Fibroblast of skin of left quadriceps (primary cell): ENCODE measurements at places on chromosomes 1 and 21.

DNA sequence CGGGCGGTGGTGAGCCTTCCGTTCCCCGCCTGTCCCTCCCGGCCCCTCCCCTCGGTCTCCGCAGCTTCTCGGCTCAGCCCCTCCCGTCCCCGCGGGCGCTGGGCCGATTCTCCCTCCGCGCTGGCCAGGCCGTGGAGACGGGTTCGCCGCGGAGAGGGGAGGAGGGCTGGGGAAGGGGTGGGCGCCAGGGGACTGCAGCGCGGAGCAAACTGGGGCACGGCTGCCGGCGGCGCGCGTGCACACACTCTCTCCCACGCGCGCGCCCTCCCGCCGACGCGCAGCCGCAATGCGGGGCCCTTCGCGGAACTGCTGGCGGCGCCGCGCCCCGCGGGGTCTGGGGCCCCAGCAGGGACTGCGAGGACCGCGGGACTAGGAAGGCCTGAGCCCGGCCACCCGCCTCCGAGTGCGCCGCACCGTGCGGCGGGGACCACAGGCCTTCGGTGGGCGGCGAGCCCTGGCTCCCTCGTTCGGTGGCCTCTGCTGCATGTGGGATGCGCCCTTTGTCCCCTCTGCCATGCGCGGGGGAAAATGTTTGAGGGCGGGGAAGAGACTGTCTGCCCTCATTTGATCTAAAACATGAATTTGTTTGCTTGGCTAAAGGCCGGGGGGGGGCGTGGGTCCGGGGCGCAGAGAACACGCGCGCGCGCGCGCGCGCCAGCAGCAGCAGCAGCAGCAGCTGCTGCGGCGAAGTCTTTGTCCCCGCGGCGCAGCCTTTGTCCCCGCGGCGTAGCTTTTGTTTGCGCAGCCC, 90.7 kb upstream of the VAMP3 start:
- peak; percentile 26 for DNase-seq

GRCh38 chr1:235885655-235886262, 19.1 kb upstream of the LYST start:
- DNase-seq, result no peak

DNA sequence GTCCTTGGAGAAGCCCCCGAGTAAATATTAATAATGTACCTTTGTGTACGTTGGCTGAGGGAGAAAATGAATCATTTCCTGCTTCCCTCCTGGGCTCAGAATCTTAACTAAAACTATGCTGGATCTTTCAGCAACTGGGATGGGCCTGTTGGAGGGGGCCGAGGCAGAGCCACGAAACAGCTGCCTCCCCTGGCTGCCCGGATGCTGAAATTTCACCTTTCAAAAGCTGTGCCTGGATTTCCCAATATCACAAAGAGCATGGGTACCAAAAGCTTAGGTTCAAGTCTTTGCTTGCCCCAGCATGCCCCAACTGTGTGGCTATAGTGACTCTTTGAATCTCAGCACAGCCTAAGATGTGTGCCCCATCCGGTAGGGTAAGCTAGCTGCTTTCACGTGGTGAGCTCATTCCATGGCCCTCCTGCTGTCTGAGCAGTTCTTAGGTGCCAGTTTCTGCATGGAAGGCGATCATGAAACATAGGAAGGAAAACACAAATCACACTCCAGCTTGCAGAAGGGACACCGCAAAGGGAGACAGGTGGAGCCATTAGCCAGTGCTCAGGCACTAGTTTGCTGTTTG, 473.5 kb downstream of the PTPRU start:
- DNase-seq, result peak; percentile 54

- peak; percentile 77 for DNase-seq
These were observed 900.8 kb downstream of the TTLL7 start for GRCh38 chr1:83098131-83098530.

DNA sequence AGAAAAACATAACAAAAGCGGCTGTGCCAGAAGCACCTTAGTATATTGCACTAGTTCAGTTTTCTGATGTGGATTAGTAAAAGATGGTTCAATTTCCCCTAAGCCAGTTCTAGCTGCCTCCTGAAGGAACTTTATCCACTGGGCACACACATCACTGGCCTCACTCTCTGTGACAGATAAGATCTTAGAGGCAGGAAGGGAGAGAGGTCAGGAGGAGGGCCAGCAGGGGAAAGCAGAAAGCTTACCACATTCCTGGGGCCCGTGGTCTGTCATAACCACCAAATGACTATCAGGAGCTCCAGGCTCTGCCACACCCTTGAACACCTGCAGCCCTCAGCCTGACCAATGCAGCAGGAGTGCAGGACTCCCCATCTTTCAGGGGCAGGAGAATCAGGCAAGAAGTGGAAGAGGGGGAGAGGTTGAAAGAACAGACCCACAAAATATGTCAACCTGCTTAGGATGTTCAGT, 37.8 kb downstream of the LRRC71 start:
- DNase-seq, result no peak

DNA sequence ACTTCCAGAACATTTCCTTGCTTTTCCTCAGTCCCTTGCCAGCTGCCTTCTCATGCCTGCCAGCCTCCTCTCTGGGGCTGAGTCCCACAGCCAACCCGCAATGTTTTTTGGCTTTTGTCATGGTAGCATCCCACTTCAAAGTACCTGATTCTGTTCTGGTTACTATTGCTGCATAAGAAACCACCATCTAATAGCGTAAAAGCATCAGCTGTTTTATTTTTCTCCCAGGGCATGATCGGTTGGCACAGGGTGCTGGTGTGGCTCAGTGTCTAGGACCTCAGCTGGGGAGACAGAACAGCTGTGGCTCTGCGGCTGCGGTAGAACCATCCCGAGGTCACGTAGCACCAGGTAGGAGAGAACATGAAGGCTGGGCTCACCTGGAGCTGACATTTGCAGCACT, 8.9 kb upstream of the PRMT2 start:
- no peak for DNase-seq

DNA sequence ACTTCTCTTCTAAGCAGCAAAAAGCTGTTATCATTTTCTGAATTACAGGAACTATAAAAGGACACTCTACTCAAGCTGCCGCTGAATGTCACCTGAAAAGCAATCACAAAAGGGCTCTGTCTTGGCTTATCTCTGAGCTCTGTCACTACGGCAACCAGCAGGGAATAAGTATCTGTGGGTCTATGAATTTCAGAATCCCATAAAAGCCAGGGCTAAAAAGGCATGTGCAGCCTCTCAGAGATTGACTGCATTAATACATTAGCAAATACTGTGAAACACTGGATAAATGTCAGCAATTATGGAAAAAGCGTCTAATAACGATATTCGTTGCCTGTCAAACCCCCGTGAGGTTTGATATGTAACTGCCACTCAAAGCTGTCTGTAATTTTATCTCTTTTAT, 210.2 kb upstream of the DMRTA2 start:
- no peak for DNase-seq

DNA sequence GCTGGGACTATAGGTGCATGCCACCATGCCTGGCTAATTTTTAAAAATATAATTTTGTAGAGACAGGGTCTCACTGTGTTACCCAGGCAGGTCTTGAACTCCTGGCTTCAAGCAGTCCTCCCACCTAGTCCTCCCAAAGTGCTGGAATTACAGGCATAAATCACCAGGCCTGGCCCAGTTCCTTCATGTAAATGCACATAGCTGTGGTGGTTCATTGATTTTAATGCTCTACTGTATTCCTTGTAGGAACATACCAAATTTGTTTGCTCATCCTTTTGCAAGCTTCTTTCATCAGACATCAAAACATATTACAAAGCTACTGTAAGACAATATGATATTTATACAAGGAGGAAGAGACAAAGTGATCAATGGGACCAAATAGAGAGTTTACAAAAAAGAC, 237.5 kb upstream of the ESRRG start:
- no peak for DNase-seq

DNA sequence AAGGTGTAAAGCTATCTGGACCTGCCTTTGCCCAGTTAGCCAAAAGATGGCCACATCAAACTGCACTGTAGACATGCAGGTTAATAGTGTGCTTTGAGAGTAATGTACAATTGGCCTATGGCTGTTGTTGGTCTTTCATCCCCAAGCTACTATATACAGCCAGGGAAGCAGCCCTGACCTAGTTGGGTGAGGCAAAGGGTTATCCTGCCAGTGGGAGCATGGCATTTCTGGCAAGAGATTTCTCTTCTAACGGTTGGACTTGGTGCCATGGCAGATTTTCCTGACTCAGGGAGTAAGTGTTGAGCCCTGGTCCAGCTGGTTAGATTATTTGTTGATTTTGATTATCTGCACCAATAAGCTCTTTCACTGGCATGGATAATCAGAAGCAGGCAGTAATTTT, 119.8 kb downstream of the SDCCAG8 start:
- DNase-seq, result no peak

DNA sequence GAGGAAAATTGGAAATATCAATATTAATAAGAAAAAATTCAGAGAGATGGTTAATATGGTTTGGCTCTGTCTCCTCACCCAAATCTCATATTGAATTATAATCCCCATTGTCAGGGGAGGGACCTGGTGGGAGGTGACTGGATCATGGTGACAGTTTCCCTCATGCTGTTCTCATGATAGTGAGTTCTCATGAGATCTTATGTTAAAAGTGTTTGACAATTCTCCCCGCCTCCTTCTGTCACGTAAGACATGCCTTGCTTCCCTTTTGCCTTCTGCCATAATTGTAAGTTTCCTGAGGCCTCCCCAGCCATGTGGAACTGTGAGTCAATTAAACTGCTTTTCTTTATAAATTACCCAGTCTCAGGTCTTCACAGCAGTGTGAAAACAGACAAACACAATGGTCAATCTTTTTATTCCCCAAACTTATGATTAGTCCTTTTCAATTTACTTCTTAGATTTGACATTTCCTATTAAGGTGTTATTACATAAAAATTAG, 11.0 kb downstream of the EGLN1 start:
- no peak for DNase-seq

- DNase-seq, result no peak
These were observed 134.7 kb downstream of the KAZN start for GRCh38 chr1:14733048-14733778.

DNA sequence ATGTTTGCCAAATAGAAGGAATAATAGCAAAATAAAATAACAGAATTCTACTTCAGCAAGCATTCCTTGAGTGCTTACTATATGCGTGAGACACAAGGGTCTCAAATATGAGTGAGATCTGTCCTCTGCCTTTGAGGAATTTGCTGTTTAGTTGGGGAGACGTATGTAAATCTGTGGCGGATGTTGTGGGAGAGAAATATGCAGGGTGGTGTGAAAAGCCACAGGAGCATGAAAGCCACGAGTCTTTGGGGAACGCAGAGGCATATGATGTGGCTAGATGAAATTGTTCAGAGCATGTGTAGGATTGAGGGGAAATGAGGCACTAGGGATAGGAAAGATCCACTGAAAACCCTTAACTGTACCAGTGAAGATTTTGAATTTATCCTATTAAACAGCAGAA, 244.4 kb downstream of the PBX1 start:
- peak; percentile 71 for DNase-seq

DNA sequence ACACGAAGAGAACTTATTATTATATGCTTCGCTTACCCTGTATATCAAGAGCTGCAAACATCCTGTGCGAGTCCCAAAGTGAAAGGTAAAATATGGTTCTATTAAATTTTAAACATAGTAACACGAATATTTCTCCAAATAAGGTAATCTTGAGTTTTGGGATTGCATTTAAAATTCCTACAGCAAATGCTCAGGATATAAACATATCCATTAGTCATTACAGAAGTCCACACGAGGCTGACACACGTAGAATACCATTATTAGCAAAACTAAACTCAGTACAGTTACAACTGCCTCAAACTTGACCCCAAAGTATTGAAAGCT, 282 bp upstream of the LYPLAL1 start:
- no peak for DNase-seq
